ENCODE measurements at places on chromosomes 1 and 21. TPM values are rescaled to one million over a fixed set of nuclear protein-coding genes. Genes with fewer than 3 reads are reported as not detected.

- no peak for DNase-seq
Observed at GRCh38 chr1:149845416-149845815, 54.0 kb upstream of the BOLA1 start.

DNA sequence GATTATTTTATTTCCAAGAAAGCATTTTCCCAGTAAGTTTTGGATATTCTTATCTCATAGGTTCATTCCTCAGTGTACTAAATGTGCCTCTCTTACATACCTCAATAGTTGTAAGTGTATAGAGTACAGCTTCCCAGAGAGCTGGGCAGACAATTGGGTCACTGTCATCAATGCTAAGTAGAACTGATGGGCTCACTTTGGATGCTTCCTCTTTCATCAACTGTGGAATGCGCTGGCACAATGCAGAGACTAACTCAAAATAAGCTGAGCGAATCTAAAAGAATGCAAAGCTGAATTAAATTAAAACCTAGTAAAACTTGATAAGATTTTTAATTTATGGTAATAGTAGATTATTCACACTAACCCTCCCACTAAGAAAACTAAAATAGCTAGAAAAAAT lies 21.5 kb downstream of the LTN1 start:
- no peak for DNase-seq

DNA sequence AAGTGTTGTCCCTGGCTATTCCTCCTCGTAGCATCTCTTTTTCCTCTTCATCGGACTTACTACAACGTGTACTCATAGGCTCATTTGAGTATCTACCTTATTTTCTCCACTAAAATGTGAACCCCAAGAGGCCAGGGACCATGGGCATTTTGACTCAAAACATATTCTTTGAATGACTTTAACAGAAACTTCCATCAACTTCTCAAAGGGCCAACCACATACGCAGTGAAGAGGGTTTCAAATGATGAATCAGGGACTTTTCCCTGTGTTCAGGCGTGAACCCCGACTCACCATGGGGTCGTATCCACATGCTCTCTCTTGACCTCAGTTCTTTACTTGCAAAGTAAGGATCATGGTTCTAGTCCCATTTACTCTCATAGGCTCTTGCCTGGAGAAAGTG lies 20.2 kb upstream of the GPR137B start:
- DNase-seq, result no peak

Gene CGN
- total RNA-seq, result not detected

Gene GBP4
- total RNA-seq, result 5.8 TPM

Measured in thoracic aorta (tissue), 2 donors.